Keratinocyte (primary cell): ENCODE measurements at places on chromosomes 1 and 21. TPM values are rescaled to one million over a fixed set of nuclear protein-coding genes. Genes with fewer than 3 reads are reported as not detected.

GRCh38 chr1:61585714-61586113 lies 139.2 kb downstream of the TM2D1 start:
- peaks cover 13% of the 10 kb centered on the region for H3K4me1 ChIP-seq
- H3K4me3 ChIP-seq, result peak overlapping the region; percentile 4
- DNase-seq, result no peak
- H3K36me3 ChIP-seq, result no peaks in the 10 kb centered on the region
- H3K27ac ChIP-seq, result no peak overlapping the region

GRCh38 chr1:109910123-109910962 lies at the start of gene CSF1:
Gene CSF1, plus strand, starts transcription at chr1:109910849. Its CDS starts 175 bp downstream, at chr1:109911024.
- no peak for DNase-seq
- peaks cover 23% of the 10 kb centered on the region for H3K27me3 ChIP-seq
- peak within 1 kb of the TSS; percentile 60 for H3K4me3 ChIP-seq
- no peaks in the 10 kb centered on the region for H3K36me3 ChIP-seq
- H3K4me1 ChIP-seq, result peaks cover 11% of the 10 kb centered on the region
- H3K27ac ChIP-seq, result no peak within 1 kb of the TSS

- H3K27me3 ChIP-seq, result no peaks in the 10 kb centered on the region
- peaks cover 21% of the 10 kb centered on the region for H3K36me3 ChIP-seq
- H3K27ac ChIP-seq, result no peak overlapping the region
- H3K4me3 ChIP-seq, result no peak overlapping the region
- H3K4me1 ChIP-seq, result peaks cover 6% of the 10 kb centered on the region
These were observed 87.3 kb downstream of the USP24 start for GRCh38 chr1:55127827-55128343.

- H3K27ac ChIP-seq, result no peak overlapping the region
- no peaks in the 10 kb centered on the region for H3K27me3 ChIP-seq
- peaks cover 19% of the 10 kb centered on the region for H3K4me1 ChIP-seq
- DNase-seq, result no peak
- no peak overlapping the region for H3K4me3 ChIP-seq
These were observed 40.3 kb downstream of the SPAG17 start for GRCh38 chr1:118144684-118145083.

The FCRL6 gene
- polyA plus RNA-seq, result not detected in 3 replicates

The CSDE1 gene
- 190 to 268 TPM (median 249 TPM) in 3 replicates for polyA plus RNA-seq

The PTGFR gene
- not detected in 3 replicates for polyA plus RNA-seq

DNA sequence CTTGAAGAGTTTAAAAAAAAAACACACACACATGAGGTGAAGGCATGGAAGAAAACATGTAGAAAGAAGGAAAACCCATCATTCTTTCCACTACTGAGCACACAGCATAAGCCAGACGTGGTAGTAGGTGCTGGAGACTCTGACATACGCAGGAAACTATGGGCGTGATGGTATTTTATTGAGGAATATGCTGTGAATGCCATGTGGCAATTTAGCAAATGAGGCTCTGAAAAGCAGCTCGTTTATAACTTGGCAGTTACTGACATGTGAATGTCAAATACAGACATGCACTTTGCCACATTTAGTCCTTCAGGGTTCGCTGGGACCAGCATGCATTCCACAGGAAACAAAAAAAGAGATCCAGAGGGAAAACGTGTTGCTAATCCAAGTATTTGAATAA lies 74.3 kb upstream of the IFNAR2 start:
- no peaks in the 10 kb centered on the region for H3K36me3 ChIP-seq
- H3K27ac ChIP-seq, result no peak overlapping the region
- H3K4me1 ChIP-seq, result no peaks in the 10 kb centered on the region
- H3K27me3 ChIP-seq, result peaks cover 5% of the 10 kb centered on the region
- DNase-seq, result no peak
- H3K4me3 ChIP-seq, result no peak overlapping the region

The FCRL1 gene
- polyA plus RNA-seq, result not detected in 3 replicates

The TSPEAR gene
- 0.07 to 0.12 TPM in 2 of 3 replicates, not detected in the other for polyA plus RNA-seq

The KMO gene
- polyA plus RNA-seq, result 4.4 to 21.0 TPM (median 4.7 TPM) in 3 replicates

- H3K27ac ChIP-seq, result no peak overlapping the region
- H3K27me3 ChIP-seq, result peaks cover 3% of the 10 kb centered on the region
- no peak overlapping the region for H3K4me3 ChIP-seq
These were observed 36.8 kb upstream of the RUNX3 start for GRCh38 chr1:24966724-24967346.

- no peak overlapping the region for H3K27ac ChIP-seq
- no peak overlapping the region for H3K4me3 ChIP-seq
- DNase-seq, result no peak
- H3K27me3 ChIP-seq, result peaks cover 56% of the 10 kb centered on the region
These were observed 53.5 kb downstream of the GLIS1 start for GRCh38 chr1:53685272-53686051.

DNA sequence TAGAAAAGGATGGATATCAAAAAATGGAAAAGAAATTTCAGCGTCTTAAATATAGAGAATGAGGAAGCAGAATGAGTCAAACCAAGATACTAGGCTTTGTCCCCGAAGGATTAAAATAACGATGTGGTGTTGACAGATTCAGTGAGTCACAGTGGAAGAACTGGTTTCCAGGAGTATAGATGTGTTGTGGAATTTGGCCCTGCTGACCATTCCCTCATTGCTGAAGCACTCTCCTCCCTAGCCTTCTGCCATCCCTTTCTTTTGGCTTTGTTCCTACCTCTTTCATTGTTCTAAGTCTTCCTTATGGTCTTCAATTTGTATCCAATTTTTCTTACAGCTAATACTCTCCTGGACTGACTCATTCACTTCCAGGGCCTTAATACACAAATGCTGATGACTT lies 23.1 kb upstream of the USP25 start:
- no peak overlapping the region for H3K27ac ChIP-seq
- H3K4me1 ChIP-seq, result peaks cover 3% of the 10 kb centered on the region
- H3K27me3 ChIP-seq, result no peaks in the 10 kb centered on the region
- H3K4me3 ChIP-seq, result no peak overlapping the region

GRCh38 chr21:14451546-14451945 lies 68.6 kb upstream of the HSPA13 start:
- DNase-seq, result no peak
- no peak overlapping the region for H3K4me3 ChIP-seq
- no peaks in the 10 kb centered on the region for H3K4me1 ChIP-seq
- H3K36me3 ChIP-seq, result no peaks in the 10 kb centered on the region
- H3K27ac ChIP-seq, result no peak overlapping the region

DNA sequence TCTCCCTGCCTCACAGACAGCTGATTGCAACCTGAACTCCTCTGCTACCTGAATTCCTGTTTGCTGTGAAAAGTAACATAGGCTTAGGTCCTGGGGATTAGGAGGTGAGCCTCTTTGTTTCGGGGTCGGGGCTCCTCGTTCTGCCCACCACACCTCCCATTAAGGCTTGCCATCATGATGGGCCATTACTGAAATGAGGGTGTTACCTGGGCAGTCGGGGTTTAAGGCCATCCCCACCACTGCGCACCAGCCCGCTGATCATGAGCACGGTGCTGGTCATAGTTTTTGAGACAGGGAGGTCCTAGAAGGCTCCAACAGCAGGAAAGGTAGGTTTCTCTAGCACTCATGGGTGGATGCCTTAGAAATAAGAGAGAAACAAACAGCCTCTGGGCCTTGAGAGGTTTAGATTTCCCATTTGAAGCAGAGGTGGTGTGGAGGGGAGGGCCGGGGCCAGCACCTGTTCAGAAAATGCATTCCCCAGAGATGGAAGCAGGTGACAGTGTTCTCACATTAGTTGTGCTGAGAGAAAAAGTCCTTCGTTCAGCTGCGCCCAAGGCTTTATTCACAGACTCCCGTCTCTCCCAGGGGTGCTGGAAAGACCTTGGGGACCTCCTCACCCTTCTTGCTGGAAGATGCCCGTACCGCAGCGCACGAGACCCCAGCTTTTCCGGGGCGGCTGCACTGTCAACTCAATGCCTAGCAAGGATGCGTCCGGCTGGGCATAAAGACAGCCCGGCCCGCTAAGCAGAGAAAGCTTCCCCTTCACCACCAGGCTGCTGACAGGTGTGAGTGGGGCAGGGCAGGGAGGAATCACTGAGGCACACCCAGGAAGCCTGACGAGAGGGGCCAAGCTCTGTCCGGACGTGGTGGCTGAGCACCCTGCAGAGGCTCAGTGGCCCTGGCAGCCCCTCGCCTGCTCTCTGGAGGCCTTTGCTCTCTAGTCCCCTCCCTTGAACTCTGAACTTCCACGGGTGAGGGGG lies 125.5 kb downstream of the PGBD5 start:
- DNase-seq, result no peak
- H3K27ac ChIP-seq, result no peak overlapping the region
- H3K4me3 ChIP-seq, result no peak overlapping the region

The MYBPH gene
- not detected in 3 replicates for polyA plus RNA-seq

- H3K4me3 ChIP-seq, result no peak overlapping the region
- no peaks in the 10 kb centered on the region for H3K36me3 ChIP-seq
- H3K27me3 ChIP-seq, result no peaks in the 10 kb centered on the region
- peaks cover 47% of the 10 kb centered on the region for H3K4me1 ChIP-seq
- peak; percentile 95 for DNase-seq
- peak overlapping the region; percentile 97 for H3K27ac ChIP-seq
These were observed 59.1 kb downstream of the NFIA start for GRCh38 chr1:61141288-61142042.

- peak overlapping the region; percentile 96 for H3K4me3 ChIP-seq
- H3K27ac ChIP-seq, result peak overlapping the region; percentile 60
- DNase-seq, result no peak
- no peaks in the 10 kb centered on the region for H3K27me3 ChIP-seq
These were observed 897 bp downstream of the ZYG11B start for GRCh38 chr1:52727114-52727586.

GRCh38 chr1:151478923-151479322 lies 19.6 kb upstream of the POGZ start:
- DNase-seq, result no peak
- no peaks in the 10 kb centered on the region for H3K36me3 ChIP-seq
- H3K27ac ChIP-seq, result no peak overlapping the region
- no peaks in the 10 kb centered on the region for H3K4me1 ChIP-seq
- no peaks in the 10 kb centered on the region for H3K27me3 ChIP-seq

DNA sequence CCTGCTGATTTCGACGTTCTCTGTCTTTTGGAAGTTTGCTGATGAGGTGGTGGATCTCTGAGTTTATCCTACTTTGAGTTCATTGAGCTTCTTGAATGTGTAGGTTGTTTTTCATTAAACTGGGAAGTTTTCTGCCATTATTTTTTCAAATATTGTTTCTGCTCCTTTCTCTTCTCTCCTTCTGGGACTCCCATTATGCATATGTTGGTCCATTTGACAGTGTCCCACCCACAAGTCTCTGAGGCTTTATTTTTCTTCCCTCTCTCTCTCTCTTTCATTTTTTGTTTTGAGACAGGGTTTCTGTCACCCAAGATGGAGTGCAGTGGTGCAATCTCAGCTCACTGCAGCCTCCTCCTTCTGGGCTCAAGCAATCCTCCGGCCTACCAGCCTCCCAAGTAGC lies 11.7 kb downstream of the TNFRSF18 start:
- no peaks in the 10 kb centered on the region for H3K36me3 ChIP-seq
- no peaks in the 10 kb centered on the region for H3K27me3 ChIP-seq
- DNase-seq, result no peak
- no peak overlapping the region for H3K27ac ChIP-seq
- no peaks in the 10 kb centered on the region for H3K4me1 ChIP-seq

DNA sequence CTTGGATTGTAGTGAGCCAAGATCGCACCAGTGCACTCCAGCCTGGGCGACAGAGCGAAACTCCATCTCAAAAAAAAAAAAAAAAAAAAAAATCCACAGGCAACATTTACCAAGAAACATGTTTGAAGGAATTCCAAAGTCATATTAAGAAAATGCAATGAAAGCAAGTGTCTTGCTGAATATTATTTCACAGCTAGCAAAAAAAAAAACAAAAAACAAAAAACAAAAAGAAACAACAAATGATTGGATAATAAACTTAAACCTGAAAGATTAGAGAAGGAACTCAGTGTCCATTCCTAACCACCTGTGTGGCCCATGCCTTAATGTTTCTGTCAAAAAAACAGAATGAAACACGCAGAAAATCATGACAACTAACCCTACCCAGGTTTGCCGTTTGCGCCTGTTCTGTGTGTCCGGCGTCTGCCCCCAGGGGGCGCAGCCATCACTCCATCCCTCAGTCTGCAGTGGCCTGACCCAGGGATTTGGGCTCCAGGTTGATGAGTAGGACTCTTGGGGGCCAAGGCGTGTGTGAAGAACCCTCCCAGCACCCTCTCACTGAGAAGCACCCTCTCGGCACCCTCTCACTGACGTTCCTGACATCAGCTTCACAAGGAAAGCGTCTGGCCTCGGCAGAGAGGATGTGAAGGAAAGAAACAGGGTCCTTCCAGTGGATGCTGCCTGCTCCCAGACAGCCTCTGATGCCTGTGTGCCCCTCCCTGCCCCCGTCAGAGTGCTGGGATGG lies 19.2 kb upstream of the PTTG1IP start:
- no peaks in the 10 kb centered on the region for H3K36me3 ChIP-seq
- peaks cover 12% of the 10 kb centered on the region for H3K4me1 ChIP-seq
- H3K27ac ChIP-seq, result no peak overlapping the region
- H3K4me3 ChIP-seq, result no peak overlapping the region

The CASP9 gene
- polyA plus RNA-seq, result 4.4 to 5.2 TPM (median 4.8 TPM) in 3 replicates

GRCh38 chr1:235708390-235708962 lies 58.9 kb upstream of the GNG4 start:
- H3K4me3 ChIP-seq, result no peak overlapping the region
- H3K27me3 ChIP-seq, result no peaks in the 10 kb centered on the region
- H3K27ac ChIP-seq, result peak overlapping the region; percentile 88

The HENMT1 gene
- 1.2 to 1.7 TPM (median 1.6 TPM) in 3 replicates for polyA plus RNA-seq

- H3K4me1 ChIP-seq, result peaks cover 17% of the 10 kb centered on the region
- H3K27ac ChIP-seq, result no peak overlapping the region
- peak; percentile 63 for DNase-seq
- H3K4me3 ChIP-seq, result no peak overlapping the region
- peaks cover 5% of the 10 kb centered on the region for H3K27me3 ChIP-seq
These were observed 4.9 kb upstream of the TNFRSF1B start for GRCh38 chr1:12161662-12162458.

- peaks cover 18% of the 10 kb centered on the region for H3K27me3 ChIP-seq
- H3K27ac ChIP-seq, result no peak overlapping the region
- H3K36me3 ChIP-seq, result no peaks in the 10 kb centered on the region
- no peak for DNase-seq
These were observed 71.2 kb downstream of the VWA5B1 start for GRCh38 chr1:20361805-20362381.

GRCh38 chr1:171507435-171507834 lies 22.1 kb downstream of the PRRC2C start:
- H3K36me3 ChIP-seq, result no peaks in the 10 kb centered on the region
- H3K4me1 ChIP-seq, result no peaks in the 10 kb centered on the region
- H3K27me3 ChIP-seq, result no peaks in the 10 kb centered on the region
- DNase-seq, result no peak
- H3K27ac ChIP-seq, result no peak overlapping the region

The C1orf159 gene
- 6.1 to 8.8 TPM (median 8.0 TPM) in 3 replicates for polyA plus RNA-seq

DNA sequence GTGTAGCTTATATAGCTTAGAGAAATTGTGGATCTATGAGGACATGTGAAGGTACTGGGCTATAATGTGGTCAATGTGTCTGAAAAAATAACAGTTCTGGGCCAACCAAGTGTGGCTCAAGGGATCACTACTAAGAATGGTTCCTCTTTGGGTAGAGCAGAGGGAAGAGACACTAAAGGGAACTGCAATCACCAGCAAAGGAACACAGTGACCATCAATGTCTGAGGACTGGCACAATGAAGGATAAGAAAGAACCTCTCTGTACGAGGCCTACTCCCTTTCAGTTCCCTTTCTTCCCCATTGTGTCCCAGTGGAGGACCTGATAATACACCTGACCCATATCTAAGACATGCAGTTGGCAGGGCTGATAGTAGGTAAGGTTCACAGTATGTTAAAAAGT lies 89.9 kb upstream of the JAK1 start:
- no peaks in the 10 kb centered on the region for H3K4me1 ChIP-seq
- H3K27me3 ChIP-seq, result no peaks in the 10 kb centered on the region
- no peak overlapping the region for H3K4me3 ChIP-seq
